ENCODE measurements at places on chromosomes 4 and X.

DNA sequence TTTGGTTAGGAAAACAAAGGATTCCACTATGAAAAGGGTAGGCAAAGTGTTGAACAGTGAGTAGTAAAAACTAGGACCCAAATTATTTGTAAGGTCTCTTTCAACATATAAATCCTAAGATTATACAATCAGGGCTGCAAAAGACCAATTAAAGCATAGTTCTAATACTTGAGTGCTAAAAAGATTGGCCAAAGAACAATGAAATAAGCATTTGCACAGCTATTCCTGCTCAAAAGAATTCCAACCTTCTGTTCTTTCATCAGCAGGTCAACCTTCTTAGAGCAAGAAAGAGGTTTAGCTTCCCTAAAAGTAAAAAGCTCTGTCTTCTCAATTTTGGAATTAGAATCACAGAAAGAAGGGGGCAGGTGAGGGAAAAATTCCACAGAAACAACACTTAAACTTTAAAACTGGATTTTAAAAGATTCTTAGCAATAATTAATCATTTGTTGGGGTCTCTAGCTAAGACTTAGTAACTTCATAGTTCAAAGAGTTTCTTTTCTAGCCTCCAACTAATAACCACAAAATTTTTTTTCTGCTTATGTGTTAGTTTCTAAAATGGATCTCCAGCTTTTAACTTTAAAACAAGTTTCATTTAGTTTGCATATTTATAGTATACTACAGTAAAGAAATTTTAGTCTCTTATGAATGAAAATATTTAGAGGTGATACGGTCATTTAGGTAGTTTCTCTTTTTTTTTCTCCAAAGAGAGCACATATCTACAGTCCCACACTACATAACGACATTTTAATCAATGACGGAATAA lies 16.3 kb downstream of the TSPAN5 start:
- no peak for DNase-seq

DNA sequence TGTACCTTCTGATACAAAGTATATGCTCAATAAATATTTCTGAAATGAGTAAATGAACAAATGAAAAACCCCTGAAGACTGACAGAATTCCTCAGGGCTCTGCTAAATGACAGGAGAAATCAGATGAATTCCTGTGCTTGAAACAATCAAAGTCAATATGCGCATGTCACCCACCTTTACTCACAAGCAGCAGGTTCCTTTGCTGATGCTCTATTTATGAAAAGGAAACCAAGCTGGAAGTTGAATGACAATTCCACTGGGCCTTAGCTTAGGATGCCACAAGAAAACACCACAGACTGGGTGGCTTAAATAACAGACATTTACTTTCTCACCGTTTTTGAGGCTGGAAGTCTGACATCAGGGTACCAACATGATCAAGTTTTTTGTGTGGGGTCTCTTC lies 477.5 kb upstream of the TEX13C start:
- DNase-seq = no peak

- no peak for DNase-seq
Measured at GRCh38 chrX:67779099-67779498, 235.3 kb downstream of the AR start.

DNA sequence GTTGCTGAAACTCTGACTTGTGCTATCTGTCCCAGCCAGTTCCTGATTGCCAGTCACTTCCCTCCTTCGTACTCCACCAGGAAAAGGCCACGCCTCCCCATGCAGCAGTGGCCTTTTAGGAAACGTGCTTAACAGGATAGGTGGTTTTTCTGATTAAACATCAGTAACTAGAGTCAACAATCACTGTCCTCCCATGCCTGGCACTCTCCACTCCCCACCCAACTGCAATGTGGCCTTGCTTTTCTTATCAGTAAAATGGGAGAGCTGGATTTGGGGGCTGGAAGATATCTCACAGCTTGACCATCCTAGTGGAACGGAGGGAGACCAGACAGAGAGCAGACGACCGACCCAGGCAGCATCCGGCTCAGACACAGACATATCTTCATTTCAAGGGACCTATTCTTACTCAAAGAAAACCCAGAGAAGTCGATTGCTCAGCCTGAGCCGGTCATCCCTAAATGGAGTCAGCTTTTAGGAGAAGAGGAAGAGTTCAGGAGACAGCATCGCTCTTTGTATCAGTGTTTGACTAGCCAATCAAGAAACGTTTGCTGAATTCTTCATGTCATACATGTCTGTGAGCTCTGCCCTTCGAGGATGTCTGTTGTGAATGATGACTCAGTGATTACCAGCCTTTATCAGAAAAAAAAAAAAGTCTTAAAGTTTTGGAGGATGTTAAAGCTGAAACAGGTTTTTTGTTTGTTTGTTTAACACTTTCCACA lies 12.7 kb upstream of the UBA6 start:
- DNase-seq = no peak

- DNase-seq = no peak
Measured at GRCh38 chr4:107219681-107220080, 183.6 kb upstream of the DKK2 start.

- no peak for DNase-seq
Measured at GRCh38 chrX:75547783-75548182, 24.9 kb upstream of the ZDHHC15 start.

DNA sequence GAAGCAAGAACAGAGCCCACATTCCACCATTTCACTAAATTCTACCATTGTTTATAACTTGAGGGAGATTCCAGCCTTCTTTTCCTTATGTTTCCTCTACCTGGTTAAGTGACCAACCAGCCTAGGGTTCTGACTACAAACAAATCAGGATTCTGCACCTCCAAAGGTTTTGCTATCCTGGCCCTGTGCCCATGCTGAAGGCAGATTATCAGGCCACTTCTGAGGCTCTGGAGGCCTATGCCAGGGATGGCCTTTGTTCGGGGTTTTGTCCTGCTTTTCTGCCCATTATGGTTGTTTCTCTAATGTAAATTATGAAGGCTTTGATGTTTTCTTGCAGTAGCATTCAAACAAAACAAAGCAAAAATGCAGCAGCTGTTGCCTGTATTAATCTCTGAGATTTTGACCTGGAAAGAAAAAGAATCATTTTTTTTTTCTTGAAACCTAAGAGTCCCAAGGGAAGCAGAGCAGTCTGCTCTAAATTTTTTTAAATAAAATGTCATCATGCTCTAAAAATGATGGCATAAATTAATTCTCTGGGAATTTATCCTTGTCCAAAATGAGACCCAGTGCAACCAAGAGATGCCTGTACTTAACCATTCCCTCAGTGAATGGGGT lies 55.6 kb downstream of the RNF150 start:
- DNase-seq = no peak

- no peak for DNase-seq
Measured at GRCh38 chr4:173362666-173363065, 8.1 kb upstream of the SAP30 start.

- no peak for DNase-seq
Measured at GRCh38 chrX:3712051-3712869, 1.2 kb downstream of the PRKX start.

- DNase-seq = no peak
Measured at GRCh38 chr4:40699648-40700047, 50.1 kb upstream of the NSUN7 start.

DNA sequence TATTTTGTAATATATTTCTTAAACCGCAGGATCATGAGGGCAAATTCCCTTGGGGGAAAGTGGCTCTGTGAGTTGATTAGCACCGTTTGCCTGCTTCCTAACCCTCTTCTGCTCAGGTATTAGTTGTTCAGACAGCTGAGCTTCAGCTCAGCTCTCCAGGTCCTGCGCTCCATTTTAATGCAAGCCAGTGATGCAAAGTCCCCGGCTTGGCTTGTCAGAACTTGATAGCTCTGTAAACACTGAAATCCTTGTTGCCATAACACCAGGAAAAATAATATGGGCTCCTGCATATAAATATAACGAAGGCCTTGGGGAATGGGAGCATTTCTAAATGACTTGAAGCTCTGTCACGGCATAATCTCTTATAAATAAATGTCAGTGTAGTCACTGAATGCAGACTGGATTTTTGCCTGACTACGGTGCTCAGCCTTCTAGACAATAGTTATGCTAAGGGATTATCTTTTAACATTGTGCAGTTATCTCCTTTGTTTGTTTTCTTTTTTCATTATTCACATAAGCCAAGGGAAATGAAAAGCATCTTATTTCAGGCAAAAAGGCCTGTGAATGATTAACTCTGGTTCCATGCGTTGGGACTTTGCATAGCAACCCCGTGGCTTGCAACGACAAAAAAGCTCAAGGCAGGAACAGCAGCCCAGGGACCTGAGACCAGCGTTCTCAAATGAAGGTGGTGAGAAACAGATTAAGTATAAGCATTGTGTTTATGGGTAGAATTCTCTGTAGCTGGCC lies 253.2 kb downstream of the SPRY1 start:
- no peak for DNase-seq

DNA sequence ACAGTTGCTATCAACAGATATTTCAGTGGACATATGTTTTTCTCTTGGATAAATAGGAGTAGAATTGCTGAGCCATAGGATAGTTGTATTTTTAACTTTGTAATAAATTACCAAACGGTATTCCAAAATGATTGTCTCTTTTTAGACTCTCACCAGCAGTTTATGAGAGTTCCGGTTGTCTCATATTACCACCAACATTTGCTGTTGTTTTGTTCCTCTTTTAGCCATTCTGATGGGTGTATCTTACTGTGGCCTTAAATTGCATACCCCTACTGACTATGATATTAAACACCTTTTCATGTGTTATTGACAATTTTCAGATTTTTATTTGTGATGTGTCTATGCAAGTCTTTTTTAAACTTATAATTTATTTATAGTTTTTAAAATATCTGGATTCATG lies 39.7 kb downstream of the SNX25 start:
- DNase-seq = no peak

GRCh38 chrX:137194164-137194563 lies 160.4 kb upstream of the GPR101 start:
- DNase-seq = peak; percentile 12

Data from CD4-positive, alpha-beta T cell treated with Interleukin-17A for 1 hour (primary cell).